ENCODE measurements at places on chromosomes 3 and 15. TPM values are rescaled to one million over a fixed set of nuclear protein-coding genes. Genes with fewer than 3 reads are reported as not detected.

Gene MTHFS
- 13.5 TPM for total RNA-seq

Gene SLC22A13
- 0.09 TPM for total RNA-seq

Gene CELF6
- not detected for total RNA-seq

Gene CDHR4
- not detected for total RNA-seq

Gene TMC3
- not detected for total RNA-seq

Gene ENTPD3
- total RNA-seq = not detected

Gene SERPINI2
- total RNA-seq = not detected

Gene TIPARP
- total RNA-seq = 27.5 TPM

Gene PP2D1
- total RNA-seq = not detected

Gene PRSS50
- not detected for total RNA-seq

Gene KBTBD12
- total RNA-seq = not detected

Gene LRRC31
- total RNA-seq = not detected

Gene ZNF80
- not detected for total RNA-seq

Gene ERICH6
- total RNA-seq = not detected

Gene CSTA
- total RNA-seq = 0.66 TPM

Gene DLEC1
- total RNA-seq = not detected

Gene SLC24A5
- total RNA-seq = not detected

Gene TICRR
- 2.6 TPM for total RNA-seq

Gene SLC28A2
- total RNA-seq = not detected

Gene ZNF774
- total RNA-seq = 1.0 TPM

Gene CP
- total RNA-seq = 0.28 TPM

Gene ZNF280D
- total RNA-seq = 17.9 TPM

Gene MAPK6
- 32.6 TPM for total RNA-seq

Gene CLSTN2
- 0.09 TPM for total RNA-seq

Gene HCLS1
- total RNA-seq = 65.9 TPM

Gene GADL1
- total RNA-seq = 0.45 TPM

Gene ITPKA
- 0.66 TPM for total RNA-seq

Gene TP63
- total RNA-seq = not detected

Gene FOXB1
- total RNA-seq = not detected

Gene AGTR1
- total RNA-seq = not detected

Gene ABHD10
- total RNA-seq = 30.2 TPM

Gene EPHB3
- under 0.01 TPM for total RNA-seq

Gene NANOGP8
- not detected for total RNA-seq

Gene TRIM59
- 20.3 TPM for total RNA-seq

Gene ZNF620
- 3.0 TPM for total RNA-seq

All from endothelial cell of coronary artery (primary cell).